ENCODE measurements at places on chromosomes 4 and X.
A peak's percentile ranks its signal among the peaks of the same experiment; 100 is the strongest.

- no peak for DNase-seq
These were observed 38.6 kb upstream of the GPR101 start for GRCh38 chrX:137072396-137072795.

DNA sequence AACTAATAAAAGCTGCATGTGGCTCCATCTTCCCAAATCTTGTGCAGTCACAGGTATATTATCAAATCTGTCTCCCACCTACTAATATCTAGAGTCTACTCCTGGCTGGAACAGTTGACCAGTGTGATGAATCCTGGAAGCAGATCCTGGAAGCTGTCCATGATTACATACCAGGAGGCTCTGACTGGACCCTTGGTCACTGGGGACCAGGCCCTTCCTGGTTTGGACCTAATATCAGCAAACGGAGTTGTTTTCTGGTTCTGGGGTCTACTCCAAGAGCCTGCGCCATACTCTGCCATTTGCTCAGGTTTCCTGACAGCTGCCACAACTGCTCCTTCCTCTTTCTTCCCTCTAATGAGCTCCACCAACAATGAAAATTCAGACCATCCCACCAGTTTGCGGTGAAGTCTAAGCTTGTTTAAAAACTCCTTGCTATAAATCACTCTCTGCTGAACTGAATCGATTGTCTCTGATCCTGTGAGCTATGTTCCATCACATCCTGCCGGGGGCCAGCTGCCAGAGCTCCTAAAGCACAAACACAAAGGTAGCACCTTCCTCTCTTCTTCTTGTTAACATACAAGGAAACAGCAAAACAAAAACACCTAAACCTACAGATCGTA is 114.2 kb downstream of the PALLD start:
- no peak for DNase-seq

DNA sequence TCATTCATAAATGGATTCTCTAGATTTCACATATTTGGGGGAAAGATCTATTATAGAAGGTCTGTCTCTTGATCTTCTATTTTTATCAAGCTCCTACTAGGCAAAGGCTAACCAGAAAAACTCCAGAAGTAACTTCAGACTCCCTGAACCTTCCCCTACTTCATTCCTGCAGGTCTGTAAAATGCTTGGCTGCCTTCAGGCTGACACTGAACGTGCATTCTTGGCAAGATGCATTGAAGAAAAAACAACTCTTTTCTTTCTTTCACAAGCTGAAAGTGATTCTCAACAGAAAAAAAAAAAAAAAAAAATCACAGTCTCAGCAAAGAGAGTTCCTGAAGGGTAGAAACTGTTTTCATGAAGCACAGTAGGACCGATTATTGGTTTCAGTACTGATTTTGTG is 12.7 kb downstream of the OPHN1 start:
- no peak for DNase-seq

- DNase-seq = no peak
These were observed 65.5 kb downstream of the ACOX3 start for GRCh38 chr4:8374851-8375649.

DNA sequence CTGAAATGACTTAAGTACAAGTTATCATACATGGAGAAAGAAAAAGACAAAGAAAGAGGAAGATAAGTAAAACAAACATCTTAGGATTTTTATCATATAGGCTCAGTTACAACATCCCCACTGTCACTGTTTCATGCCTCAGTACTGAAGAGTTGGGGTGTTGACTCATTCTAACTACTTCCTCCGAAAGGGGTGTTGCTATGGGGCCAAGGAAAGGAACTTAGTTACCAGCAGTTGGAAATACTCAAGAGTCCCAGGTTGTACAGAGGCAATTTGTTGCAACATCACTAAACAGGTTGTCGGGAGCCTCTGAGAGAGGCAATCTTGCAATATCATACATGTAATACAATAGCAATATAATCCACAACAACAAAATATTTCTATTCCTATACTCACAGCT is 1264.7 kb downstream of the PCDH7 start:
- peak; percentile 98 for DNase-seq

- DNase-seq = no peak
These were observed 79.4 kb upstream of the TNIP3 start for GRCh38 chr4:121243485-121243884.

- peak; percentile 78 for DNase-seq
These were observed 43.1 kb upstream of the FAM9C start for GRCh38 chrX:13087322-13088155.

GRCh38 chr4:114296126-114296525 is 302.5 kb upstream of the UGT8 start:
- DNase-seq = no peak

DNA sequence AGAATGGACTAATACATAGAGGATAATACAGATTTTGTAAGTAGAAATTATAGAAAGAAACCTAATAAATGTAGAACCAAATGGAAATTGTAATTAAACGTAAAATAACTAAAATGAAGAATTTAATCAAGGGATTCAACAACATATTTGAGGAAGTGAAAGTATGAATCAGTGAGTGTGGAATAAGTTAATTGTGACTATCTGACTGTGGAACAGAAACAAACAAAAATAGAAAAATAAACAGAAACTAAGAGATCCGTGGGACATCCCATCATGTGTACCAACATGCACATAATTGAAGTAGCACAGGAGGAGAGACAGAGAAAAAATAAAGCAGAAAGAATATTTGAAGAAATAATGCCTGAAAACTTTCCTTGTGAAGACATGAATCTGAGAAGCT is 208.6 kb upstream of the TACR3 start:
- DNase-seq = no peak

DNA sequence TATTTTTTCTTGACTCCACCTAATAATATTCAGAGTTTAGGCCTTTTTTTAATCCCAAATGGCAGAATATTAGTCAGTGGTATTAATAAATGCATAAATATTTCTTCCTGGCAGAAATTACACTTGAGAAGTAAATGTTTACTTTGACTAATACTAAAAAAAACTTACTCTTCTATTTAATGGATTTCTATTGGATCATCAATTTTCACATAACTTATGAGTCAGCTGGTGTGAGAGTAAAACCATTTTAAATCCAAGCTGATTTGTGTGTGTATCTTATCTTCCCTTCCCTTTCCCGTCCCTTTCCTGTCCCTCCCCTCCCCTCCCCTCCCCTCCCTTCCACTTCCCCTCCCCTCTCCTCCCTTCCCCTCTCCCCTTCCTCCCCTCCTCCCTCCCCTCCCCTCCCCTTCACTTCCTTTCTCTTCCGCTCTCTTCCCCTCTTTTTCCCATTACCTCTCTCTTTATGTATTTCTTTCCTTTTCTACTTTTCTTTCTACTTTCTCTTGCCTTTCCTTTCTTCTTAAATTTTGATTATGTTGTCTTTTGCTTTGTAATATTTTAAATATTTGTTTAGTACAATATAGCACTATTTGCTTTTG is 630.1 kb upstream of the EPHA5 start:
- no peak for DNase-seq

- no peak for DNase-seq
These were observed at the start of gene ARL9 for GRCh38 chr4:56505269-56506130. TSS of gene ARL9 (plus strand) at chr4:56505791. CDS start at chr4:56505863, 72 bp downstream.

- no peak for DNase-seq
These were observed 38.8 kb downstream of the MSN start for GRCh38 chrX:65706041-65706828.

DNA sequence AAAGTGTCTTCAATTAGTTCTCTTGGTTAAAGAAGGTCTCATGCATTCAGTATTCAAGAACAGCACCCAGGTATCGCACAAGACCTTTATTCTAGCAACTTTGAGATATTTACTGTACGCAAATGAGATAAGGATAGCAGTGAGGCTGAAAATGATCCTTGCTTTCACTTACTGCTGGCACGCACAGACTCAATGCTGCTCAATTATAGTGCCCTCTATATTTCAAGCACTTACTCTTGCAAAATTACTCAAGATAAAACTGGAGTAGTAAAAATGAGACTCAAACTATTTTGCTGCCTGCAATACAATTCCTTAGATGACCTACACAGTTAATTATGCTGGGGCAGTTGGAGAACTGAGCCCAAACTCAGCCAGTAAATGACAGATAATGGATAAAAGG is 60.9 kb downstream of the ADGRA3 start:
- no peak for DNase-seq

GRCh38 chrX:10630320-10630719 is 9.9 kb upstream of the MID1 start:
- DNase-seq = no peak

- no peak for DNase-seq
These were observed 1382.5 kb downstream of the C4orf33 start for GRCh38 chr4:130478406-130478805.

DNA sequence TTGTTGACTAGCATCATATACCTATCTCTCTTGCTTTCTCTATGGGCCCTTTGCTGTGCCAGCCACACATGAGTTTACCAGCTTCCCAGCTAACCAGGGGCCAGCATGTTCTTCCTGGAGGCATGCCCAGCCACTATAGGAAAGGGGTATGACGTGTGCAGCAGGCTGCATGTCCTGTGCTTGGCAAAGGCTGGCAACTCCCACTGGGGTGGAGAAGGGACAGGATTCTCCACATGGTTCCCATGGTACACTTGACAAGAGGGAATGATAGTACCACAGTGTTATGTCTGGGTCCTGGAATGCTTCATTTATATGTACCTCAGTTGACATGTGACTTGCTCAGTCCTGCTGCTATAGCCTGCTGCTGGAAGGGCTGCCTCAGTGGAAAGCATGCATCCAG is 78.8 kb downstream of the TMEM164 start:
- DNase-seq = no peak

GRCh38 chrX:39633293-39633692 is 464.5 kb downstream of the BCOR start:
- DNase-seq = no peak

DNA sequence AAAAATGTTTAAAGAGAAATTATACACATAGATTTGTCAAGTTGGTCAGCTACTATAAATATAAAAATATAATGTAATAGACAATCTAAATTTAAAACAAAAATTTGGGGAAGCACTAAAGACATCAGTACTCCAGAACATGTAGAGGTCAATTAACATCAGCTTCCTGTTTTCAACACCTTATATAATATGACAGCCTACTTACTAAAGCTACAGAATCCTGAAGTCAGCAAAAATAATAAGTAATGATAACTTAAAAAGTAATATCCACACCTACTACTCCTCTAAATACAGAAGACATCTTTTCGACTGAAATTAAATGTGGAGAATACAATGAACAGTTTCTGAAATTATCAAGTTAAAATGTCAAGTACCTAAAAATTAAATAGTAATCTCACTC is 118.6 kb downstream of the LRBA start:
- peak; percentile 20 for DNase-seq

DNA sequence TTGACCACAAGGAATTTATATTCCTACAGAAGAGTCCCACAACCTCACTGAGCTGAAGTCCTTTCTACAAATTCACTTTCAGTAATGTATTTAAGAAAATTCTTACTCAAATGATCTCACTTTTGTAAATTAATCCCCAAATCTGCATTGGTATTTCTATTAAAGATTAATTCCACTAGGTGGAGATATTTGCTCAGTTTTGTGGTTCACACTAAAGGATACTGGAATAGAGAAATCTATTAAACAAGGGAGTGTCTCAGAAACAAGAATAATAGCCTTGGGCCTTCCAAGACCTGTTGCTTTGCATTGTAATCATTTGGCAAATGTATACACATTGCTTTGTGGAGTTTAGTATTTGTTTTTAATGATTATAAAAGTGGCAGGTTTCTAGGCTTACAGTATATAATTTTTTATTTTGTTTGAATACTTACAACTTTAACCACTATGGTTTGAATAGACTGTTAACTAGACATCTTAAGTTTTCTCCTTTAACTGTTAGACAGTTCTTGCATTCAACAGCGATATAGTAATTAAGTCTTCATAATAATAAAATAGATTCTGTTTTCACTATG is 25.9 kb downstream of the CFAP299 start:
- peak; percentile 47 for DNase-seq

GRCh38 chr4:53943345-53944085 is 120.9 kb downstream of the CHIC2 start:
- no peak for DNase-seq

DNA sequence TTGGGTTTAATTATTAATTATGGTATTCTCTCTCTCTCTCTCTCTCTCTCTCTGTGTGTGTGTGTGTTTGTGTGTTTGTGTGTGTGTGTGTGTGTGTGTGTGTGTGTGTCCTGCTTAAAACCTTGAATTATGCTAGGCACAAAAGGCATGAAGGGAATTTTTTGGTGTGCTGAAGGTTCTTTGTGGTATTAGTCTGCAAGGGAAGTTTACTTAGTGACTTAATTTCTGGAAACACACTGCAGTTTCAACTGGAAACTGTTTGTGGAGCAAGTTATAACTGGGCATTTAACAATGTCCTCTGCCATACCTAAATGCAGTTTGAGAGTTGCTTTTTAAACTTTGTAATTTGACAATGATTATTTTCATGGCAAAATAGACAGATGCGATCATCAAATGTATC is 111.7 kb downstream of the FRMPD4 start:
- no peak for DNase-seq

GRCh38 chr4:120977435-120977997 is 55.0 kb upstream of the PRDM5 start:
- DNase-seq = peak; percentile 31

GRCh38 chrX:86102341-86102740 is 45.9 kb upstream of the DACH2 start:
- DNase-seq = no peak

DNA sequence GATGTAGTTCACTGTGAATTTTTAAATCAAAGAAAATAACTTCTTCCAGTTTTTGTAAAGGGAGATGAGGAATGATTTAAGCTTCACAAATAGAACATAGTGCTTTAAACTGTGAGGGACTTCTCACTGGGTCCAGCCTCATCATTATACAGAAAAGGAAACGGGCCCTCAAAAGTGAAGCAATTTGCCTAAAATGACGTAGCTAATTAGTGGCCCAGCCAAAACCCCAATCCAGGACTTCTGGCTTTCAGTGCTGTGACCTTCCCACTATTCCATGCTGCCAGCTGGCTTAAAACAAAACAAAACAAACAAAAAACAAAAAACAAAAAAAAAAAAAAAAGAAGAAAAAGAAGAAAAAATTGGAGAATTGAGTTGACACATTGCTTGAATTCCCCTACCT is 45.0 kb upstream of the STOX2 start:
- DNase-seq = no peak

GRCh38 chr4:147163311-147163710 is 217.6 kb upstream of the TTC29 start:
- no peak for DNase-seq

GRCh38 chrX:10756441-10756840 is 136.1 kb upstream of the MID1 start:
- DNase-seq = no peak

GRCh38 chr4:88998891-88999290 is 58.1 kb downstream of the FAM13A start:
- DNase-seq = no peak

DNA sequence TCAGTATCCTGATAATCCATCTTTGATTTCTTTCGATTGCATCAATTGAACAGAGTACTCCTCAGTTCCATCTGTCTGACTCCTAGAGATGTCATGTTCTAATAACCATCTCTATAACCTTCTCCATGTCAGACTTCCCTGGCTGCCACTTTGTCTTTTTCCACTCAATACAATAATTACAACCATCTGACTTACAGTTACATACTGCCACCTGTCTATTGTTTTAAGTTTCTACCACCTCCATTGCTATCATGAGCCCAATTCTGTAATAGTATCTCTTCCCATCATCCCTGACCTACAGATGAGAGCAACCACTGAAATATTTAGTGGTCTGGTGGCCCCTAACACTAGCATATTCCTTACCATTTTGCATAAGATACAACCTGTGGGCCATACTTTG is 439.2 kb upstream of the FAM47C start:
- no peak for DNase-seq

GRCh38 chr4:183447646-183448045 is 3.2 kb downstream of the CDKN2AIP start:
- DNase-seq = no peak

GRCh38 chrX:111244235-111244750 is 26.0 kb downstream of the CAPN6 start:
- peak; percentile 5 for DNase-seq
